Osteoblast (primary cell): ENCODE measurements at places on chromosomes 4 and X. TPM values are rescaled to one million over a fixed set of nuclear protein-coding genes. Genes with fewer than 3 reads are reported as not detected.

DNA sequence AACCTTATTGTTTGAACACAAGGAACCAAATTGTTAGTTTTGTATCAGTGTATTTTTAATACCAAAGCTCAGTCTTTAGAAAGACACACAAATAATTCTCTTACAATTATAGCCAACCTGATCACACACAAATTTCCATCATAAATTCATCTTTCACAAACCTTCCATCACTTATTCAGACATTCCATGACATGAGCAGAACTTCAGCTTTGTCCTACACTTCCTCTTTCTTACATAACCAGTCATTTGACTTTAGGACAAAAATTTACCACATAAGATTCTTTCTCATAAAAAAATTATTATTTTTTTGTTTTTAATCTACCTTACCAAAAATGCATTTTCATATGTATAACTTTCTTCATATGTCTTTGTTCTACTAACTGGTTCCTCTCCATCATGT, 312.2 kb downstream of the GALNTL6 start:
- H3K27me3 ChIP-seq = no peaks in the 10 kb centered on the region
- H3K4me3 ChIP-seq = no peak overlapping the region

DNA sequence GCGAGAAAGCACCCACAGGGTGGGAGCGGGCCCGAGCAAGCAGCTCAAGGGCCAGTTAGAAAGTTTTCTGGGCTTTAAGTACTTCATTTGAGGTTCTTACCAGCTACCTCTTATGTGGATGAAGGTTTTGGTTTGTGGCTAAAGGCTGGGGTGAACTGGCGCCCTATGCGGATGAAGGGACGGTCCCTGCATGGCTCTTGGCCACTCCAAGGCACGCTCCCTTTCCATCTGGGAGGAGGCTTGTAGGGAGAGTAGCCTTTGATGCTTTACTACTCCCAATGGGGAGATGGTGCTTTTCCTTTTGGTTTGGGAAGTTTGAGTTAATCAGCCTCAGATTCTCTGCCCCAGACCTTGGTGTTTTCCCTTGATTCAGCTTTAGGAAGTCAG, 17.7 kb downstream of the MRFAP1 start:
- peaks cover 9% of the 10 kb centered on the region for H3K4me1 ChIP-seq
- no peak for DNase-seq
- peaks cover 10% of the 10 kb centered on the region for H3K27me3 ChIP-seq
- no peaks in the 10 kb centered on the region for H3K36me3 ChIP-seq
- no peak overlapping the region for H3K27ac ChIP-seq
- H3K4me3 ChIP-seq = peak overlapping the region; percentile 62

GRCh38 chr4:168636506-168637196, 139.8 kb downstream of the PALLD start:
- no peaks in the 10 kb centered on the region for H3K36me3 ChIP-seq
- peak; percentile 35 for DNase-seq
- H3K4me1 ChIP-seq = peaks cover 64% of the 10 kb centered on the region
- no peaks in the 10 kb centered on the region for H3K27me3 ChIP-seq
- H3K4me3 ChIP-seq = peak overlapping the region; percentile 46

DNA sequence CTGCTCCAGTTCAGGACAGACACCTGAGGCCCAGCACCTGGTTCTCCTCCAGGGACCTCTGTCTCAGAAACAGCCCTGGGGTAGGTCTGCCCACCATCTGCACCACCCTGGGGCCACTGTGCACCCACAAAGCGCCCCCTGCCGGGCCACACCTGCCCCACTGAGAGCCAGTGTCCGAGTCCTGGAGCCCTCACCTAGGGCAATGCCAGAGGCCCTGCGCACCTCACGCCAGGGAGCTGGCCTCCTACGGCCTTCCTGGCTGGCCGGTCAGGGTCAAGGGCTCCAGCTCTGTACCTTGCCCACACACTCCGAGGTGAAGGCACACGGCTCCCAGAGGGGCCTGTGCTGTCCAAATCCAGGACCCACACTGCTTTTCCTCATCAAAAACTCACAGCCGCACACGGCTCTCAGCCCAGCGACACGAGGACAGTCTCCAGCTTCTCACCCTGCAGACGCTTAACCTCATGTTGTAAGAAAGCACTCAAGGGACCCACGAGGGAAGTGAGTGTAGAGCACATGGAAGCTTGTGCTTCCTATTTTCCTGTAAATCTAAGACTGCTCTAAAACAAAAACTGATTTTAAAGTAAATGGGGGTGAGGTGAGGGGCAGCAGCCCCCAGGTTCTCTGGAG, 5.4 kb downstream of the CTBP1 start:
- H3K4me1 ChIP-seq = peaks cover 19% of the 10 kb centered on the region
- no peaks in the 10 kb centered on the region for H3K27me3 ChIP-seq
- peaks cover 12% of the 10 kb centered on the region for H3K36me3 ChIP-seq
- no peak overlapping the region for H3K4me3 ChIP-seq
- DNase-seq = peak; percentile 89

DNA sequence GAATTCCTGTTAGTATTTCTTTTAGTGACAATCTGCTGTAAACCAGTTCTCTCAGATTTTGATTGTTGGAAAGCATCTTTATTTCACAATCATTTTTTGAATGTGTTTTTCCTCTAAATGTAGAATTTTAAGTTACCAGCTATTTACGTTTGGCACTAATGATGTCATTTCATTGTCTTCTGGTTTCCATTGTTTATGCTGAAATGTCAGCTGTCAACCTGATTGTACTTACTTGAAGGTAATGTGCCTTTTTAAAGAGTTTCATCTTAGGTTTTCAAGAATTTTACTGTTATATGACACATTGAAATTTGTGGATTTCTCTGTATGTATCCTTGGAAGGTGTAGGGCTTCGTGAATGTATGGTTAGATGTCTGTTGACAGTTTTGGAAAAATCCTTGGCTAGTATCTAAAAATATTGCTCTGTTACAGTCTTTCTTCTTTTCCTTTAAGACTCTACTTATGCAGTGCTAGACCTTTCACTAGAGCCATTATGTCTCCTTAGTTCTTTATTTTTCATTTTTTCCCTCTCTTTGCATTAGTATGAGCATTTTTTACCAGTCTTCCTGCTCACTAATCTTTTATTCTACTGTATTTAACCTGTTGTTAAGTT, 30.4 kb downstream of the SMAD1 start:
- no peaks in the 10 kb centered on the region for H3K27me3 ChIP-seq
- H3K4me1 ChIP-seq = peaks cover 2% of the 10 kb centered on the region
- H3K27ac ChIP-seq = no peak overlapping the region
- H3K36me3 ChIP-seq = no peaks in the 10 kb centered on the region
- no peak overlapping the region for H3K4me3 ChIP-seq
- DNase-seq = no peak

DNA sequence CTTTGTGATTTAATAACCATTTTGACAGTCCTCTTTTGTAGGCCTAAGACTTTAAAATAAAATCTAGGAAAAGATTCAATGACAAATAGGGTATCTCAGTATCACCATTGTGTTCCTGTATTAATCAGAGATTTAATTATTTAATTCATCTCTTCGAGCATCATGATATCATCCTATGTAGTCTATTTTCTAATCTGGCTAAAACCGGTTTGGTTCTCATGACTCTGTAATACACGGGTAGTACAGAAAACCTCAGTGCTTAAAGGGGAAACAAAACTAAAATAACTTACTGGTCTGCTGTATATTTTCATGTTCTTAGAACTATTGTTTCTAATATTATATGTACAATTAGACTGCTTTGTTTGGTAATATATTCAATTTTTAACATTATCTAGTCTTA, 23.7 kb upstream of the FBXW7 start:
- no peak overlapping the region for H3K4me3 ChIP-seq
- H3K27ac ChIP-seq = no peak overlapping the region
- H3K27me3 ChIP-seq = no peaks in the 10 kb centered on the region
- H3K4me1 ChIP-seq = no peaks in the 10 kb centered on the region
- H3K36me3 ChIP-seq = no peaks in the 10 kb centered on the region
- DNase-seq = no peak

DNA sequence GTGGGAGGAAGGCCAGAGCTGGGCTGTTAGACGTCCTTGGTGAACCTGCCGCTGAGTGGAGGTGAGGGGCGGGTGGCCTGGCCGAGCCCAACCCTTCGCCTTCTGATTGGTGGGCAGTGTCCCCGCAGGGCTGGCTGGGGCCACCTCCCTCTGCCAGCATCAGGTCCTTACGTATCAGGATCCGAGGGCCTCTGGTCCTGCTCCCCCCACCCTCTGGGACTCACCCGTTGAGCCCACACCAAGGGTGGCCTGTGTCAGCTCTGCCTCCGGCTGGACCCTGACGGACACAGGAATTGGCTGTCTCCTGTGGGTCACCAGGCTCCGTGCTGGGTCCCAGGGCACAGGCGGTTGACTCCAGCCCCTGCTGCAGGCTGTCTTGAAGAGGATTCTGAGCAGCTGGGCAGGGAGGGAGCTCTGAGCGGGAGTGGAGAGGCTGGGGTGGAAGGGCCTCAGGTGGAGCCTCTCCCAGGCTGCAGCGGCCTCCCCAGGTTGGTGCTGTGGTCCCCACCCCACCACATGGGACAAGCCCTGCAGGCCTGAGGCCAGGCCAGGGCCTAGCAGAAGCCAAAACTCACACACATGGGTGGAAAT, 58.4 kb upstream of the NKX1-1 start:
- H3K27me3 ChIP-seq = peaks cover 25% of the 10 kb centered on the region
- no peaks in the 10 kb centered on the region for H3K4me1 ChIP-seq
- H3K4me3 ChIP-seq = no peak overlapping the region
- peak; percentile 58 for DNase-seq
- no peak overlapping the region for H3K27ac ChIP-seq
- no peaks in the 10 kb centered on the region for H3K36me3 ChIP-seq

DNA sequence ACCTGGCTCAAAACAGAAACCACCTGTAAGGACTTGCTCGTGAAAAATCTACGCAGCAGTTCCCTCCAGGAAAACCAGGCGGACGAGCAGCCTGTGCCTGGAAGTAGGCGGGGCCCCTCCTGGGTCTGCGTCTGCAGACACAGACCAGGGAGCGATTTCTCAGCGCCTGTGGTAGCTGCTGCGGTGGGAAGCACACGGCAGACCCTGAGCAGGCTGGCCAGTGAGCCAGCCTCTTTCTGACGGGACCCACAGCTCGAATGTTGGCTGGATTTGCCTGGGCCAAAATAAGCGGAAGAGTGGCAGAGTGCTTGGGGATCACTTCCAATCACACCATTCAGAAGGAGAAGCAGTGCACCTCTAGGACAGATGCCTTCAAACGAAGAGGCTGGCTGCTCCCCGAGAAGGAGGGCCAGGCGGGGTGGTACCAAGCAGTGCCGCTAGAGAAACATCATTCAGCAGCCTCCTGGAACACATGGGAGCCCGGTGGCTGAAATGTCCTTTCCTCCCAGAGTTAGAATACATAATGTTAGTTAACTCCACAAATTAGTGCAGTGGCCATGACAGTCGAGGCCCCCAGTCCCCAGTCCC, 85.9 kb downstream of the GATB start:
- H3K4me3 ChIP-seq = peak overlapping the region; percentile 52
- no peaks in the 10 kb centered on the region for H3K27me3 ChIP-seq
- H3K4me1 ChIP-seq = peaks cover 26% of the 10 kb centered on the region
- no peak overlapping the region for H3K27ac ChIP-seq
- H3K36me3 ChIP-seq = no peaks in the 10 kb centered on the region
- DNase-seq = no peak

DNA sequence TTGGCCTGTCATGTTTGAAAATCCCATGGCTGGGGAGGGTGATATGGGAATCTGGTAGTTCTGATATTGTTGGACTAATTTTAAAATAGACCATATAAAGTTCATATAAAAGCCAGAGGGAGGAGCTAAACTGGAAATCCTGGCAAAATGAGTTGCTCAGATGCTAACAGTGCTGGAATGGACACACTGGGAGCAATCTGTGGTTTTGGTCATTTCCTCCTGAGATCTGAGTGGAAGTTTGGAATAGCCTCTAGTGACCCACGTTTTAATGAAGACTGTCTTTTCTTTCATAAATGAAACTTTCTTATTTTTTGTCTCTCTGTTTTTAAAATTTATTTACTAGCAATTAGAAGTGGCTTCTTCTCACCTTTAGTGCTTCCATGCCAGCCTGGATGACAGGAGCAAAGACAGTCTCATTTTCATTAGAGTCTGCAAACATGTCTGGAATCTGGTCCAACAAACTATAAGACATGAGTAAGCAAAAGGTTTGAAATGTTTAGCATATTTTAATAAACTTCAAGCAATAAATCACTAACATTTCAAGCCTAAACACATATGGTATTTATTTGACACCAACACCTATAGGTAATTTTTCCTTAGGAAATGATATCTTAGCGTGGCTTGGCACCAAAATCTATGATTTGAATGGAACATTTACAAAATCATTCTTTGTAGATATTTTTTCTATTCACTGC, 66.6 kb downstream of the METTL14 start:
- DNase-seq = peak; percentile 32
- no peak overlapping the region for H3K4me3 ChIP-seq

DNA sequence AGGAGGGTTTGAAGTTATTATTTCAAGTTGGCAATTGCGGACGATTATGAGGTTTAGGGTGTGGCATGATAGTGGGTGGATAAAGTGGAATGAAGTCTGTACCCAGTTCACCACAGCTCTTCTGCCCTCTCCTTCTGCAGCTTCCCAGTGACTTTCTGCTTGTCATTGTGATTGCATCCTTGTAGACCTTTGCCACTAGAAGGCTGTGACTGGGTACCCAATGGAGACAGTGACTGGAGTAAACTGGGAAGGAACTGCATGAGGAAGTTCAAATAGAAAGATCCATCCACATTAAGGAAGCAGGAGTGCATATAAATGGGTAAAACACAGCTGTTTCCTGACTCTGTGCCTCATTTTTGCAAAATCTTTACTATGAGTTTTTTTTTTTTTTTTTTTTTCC, 53.5 kb upstream of the SPANXN3 start:
- H3K4me3 ChIP-seq = no peak overlapping the region
- no peaks in the 10 kb centered on the region for H3K4me1 ChIP-seq
- no peak for DNase-seq
- no peaks in the 10 kb centered on the region for H3K36me3 ChIP-seq
- no peaks in the 10 kb centered on the region for H3K27me3 ChIP-seq

DNA sequence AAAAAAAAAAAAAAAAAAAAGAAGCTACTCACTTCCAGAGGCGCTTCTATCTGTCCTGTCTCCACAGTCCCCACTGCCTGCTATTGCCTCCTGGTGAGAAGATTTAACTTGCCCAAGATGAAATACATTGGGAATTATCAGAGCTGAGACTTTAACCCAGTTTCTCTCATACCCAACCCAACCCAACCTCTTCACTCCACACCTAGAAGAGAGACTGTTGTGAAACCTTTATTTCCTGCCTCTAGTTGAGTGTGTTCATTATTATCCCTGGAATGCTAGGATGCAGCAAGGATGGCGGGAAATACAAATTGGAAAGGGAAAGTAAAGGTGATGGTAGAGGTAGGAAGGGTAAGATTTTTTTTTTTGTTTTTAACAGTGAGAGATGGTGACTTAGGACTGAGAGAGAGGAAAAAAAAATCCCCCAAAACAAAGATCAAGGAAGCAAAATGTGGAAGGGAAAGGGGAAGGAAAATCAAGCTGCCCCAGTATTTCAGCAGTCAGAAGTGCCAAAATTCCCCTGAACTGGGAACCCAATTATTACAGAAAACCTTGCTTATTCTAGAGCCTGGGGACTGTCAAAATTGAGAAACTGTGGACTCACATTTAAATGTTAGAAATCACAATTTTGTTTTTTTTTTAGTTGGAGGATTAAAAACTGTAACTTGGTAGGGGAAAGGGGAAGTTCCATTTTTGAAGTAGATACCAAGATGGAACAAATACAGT, 253.0 kb downstream of the PTTG2 start:
- no peak overlapping the region for H3K27ac ChIP-seq
- DNase-seq = no peak
- no peaks in the 10 kb centered on the region for H3K27me3 ChIP-seq

The KIT gene
- 0.29 and 0.36 TPM in 2 replicates for total RNA-seq

The ZFP92 gene
- under 0.01 TPM in 1 of 2 replicates, not detected in the other for total RNA-seq

The FAAH2 gene
- under 0.01 TPM in 1 of 2 replicates, not detected in the other for total RNA-seq

The NHS gene
- total RNA-seq = 10.5 and 16.8 TPM in 2 replicates

The PHKA1 gene
- total RNA-seq = 4.7 and 5.6 TPM in 2 replicates

The NRK gene
- total RNA-seq = under 0.01 TPM in 1 of 2 replicates, not detected in the other

The AMBN gene
- not detected in 2 replicates for total RNA-seq

The FOXR2 gene
- total RNA-seq = not detected in 2 replicates

The GPR82 gene
- not detected in 2 replicates for total RNA-seq
